ENCODE measurements at places on chromosomes 2 and 18.

DNA sequence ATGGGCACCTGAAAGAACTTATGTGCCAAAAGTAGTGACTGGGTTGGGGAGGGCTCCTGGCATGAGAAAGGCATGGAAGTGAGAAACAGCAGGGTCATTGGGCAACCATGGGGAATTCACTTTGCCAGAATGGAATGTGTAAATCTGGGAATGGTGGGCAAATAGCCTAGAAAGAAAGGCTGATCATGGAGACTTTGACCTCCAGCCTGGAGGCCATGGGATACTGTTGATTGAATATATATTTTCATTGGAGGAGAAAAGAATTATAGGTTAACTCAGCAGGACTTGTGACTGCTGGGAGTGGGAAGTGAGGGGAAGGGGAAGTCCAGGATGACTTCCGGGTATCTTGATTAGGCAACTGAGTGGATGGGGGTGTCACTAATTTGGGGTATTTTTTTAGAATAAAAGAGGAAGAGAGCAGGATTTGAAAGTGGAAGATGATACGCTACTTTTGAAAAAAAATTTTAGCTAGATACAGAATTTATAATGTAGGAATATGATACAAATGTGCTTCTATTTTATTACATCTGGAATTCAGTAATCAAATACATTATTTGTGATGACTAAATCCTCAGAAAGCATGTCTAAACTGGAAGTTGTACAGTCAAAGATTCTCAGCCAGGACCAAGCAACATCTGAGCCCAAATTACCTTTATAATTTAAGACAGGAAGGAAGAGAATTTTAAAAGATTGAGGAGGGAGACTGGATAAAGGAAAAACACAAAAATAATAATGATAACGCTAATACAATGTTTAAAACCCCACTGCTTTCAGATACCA is 116.2 kb downstream of the GATA6 start:
- no peak for DNase-seq

- DNase-seq = peak; percentile 51
These were observed 32.7 kb upstream of the MAP4K3 start for GRCh38 chr2:39469807-39470206.

- DNase-seq = no peak
These were observed 35.4 kb downstream of the ZNF804A start for GRCh38 chr2:184633726-184634125.

DNA sequence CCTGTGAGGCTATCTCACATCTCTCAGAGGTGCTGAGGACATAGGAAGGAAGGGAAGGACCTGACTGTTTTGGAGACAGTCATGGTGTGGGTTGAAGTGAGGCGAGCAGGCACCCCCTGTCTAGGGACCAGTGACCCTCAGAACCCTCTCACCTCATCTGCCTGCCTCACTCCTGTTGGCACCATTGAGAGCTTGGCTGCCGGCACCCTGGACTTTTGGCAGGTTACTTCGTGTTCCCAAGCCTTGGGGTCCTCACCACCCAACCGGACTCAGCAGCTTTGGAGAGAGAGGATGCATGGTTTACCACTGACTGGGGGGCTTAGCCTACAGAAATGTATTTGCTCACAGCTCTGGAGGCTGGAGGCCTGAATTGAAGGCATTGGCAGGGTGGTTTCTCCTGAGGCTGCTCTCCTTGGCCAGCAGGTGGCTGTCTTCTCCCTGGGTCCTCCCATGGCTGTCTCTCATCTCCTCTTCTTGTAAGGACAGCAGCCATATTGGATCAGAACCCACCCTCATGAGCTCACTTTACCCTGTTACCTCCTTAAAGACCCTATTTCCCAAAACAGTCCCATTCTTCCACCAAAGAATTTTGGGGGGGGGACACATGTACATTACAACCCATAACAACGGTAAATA is 142.0 kb downstream of the TSN start:
- peak; percentile 68 for DNase-seq

DNA sequence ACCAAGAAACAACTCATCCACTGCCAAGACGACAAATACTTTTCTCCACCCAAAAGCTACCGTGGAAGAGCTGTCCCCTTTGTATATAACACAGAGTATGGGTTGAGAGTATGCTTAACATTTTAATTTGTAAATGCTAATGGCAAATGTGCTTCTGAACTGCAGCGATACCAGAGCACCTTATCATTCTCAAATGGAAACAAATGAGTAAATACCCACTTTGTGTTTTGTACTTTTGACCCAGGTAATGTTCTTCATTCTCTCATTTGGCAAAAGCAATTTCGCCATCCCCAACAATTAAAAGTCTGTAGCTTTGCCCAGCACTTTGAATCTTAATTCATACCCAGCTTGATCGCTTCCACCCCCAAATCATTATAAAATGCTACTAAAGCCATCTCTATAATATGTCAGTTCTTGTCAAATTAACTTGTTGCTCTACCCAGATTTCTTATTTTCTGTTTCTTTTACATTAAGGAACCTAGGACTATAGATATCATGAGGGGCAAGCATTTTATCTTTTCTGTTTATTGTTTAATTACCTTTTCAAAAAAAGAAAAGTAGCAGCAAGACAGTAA is 6.2 kb upstream of the POU3F3 start:
- no peak for DNase-seq

GRCh38 chr2:239278361-239278760 is 122.5 kb downstream of the HDAC4 start:
- no peak for DNase-seq

- peak; percentile 71 for DNase-seq
These were observed 148.1 kb upstream of the SIX3 start for GRCh38 chr2:44793322-44793870.

DNA sequence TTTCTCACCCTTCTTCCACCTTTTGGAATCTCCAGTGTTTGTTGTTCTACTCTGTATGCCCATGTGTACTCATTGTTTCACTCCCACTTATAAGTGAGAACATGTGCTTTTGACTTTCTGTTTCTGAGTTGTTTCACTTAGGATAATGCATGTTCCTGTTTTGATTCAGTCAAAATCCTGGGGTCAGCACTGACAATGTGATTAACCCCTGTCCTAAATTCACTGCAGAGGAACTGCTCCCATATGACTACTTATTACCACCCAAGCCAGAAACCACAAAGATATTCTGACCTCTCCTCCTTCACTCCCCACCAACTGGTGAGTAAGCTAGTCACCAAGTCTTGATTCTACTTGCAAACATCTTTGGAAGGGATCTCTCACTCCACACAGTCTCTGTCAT is 251.4 kb upstream of the TCF4 start:
- no peak for DNase-seq

DNA sequence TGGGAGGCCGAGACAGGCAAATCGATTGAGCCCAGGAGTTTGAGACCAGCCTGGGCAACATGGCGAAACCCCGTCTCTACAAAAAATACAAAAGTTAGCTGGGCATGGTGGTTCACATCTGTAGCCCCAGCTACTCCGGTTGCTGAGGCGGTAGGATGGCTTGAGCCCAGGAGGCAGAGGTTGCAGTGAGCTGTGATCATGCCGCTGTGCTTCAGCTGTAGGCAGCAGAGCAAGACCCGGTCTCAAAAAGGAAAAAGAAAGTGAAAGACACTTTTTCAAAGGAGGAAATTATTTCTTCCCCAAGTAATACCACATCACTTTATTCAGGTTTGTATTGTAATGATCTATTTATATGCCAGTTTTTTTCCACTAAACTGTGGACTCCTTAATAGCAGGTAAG is 35.7 kb upstream of the TAF4B start:
- DNase-seq = no peak

DNA sequence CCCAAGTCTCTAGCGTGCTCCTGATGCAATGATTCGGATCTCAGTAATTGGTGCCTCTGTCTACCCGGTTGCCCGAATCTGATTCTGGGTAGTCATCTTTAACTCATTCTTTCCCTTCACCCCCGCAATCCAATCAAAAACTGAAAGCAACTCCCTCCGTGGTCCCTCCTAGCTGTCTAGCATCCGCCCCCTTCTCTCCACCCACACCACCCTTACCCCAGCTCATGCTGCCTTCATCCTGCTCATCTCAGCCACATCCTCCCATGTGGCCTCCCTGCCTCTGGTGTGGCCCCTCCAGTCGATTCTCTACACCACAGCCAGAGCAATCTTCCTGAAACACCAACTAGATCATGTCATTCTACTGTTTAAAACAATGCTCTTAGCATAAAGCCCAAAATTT is 62.3 kb downstream of the TTC32 start:
- DNase-seq = no peak

DNA sequence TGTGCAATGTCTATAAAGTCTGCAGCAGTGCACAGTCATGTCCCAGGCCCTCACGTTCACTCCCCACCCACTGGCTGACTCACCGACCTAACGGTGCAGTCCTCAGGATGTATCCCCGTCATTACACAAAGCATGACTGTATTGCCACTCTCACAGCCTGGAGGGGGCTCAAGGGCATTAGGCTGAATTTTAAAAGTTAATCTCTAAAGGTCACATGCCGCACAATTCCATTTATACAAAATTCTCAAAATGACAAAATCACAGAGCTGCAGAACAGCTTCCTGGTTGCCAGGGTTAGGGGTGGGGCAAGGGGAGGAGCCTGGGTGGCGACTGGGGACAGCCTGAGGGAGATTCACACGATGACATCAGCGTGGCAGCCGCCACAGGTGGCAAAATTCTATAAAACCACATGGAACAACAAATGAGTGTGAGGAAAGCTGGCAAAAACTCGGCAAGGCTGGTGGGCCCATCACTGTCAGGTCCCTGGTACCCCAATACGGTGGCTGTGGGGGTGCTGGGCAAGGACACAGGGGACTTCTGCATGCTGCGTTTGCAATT is 97.6 kb downstream of the NDUFA10 start:
- DNase-seq = no peak

- DNase-seq = no peak
These were observed 27.2 kb upstream of the CDH2 start for GRCh38 chr18:28204154-28204553.

DNA sequence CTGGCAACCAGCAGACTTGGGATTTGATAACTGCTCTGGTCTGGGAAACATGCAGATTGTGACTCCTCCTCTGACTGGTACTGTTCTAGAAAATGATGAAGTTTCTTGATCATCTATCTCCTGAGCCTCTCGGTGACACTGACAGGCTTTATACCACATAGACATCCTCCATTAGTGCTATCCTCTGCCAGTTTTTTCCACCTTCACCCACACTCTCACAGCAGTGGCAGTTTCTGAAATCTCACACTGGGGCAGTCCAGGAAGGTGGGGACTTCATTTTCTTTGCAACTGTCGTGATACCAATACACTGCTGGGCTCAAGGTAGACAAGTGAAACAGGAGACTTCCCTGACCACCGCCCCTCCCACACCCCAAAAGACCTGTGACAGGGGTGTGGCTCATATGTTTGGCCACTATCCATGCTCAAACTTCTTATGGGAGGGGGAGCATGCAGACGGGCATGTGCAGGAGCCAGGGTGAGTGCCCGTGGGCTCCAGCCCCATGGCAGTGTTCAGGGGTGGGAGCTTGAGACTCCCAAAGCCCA is 66.3 kb upstream of the RMDN2 start:
- no peak for DNase-seq

DNA sequence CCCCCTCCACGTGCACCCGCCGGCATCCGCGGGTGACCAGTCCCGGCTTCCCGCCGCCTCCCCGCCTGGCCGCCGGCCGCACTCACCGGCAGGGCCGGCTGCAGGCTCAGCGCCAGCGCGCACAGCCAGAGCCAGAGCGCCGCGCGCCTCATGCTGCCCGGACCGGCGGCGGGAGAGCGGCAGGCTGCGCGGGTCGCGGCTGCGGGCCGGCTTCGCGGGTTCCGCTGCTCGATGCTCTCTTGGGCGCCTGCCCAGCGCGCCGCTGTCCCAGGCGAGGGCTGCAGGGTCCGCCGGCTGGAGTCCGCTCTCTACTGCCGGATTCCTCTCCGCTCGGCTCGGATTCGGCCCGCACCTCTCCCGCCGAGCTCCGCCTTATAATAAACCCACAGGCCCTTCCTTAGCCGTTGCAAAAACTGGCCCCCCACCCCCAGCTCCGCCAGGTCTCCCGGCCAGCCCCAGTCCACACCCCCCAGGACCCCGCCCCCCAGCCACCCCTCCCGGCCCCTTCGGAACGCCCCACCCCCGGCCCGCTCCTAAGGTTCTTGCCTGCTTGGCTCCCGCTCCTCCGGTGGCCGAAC is at the start of gene SDC1:
TSS of gene SDC1 (minus strand) at position 415 of the 578 bp plus-strand sequence. CDS start at position 152, 263 bp downstream.
- DNase-seq = peak; percentile 76

Data from GM23338 (cell line).